Right renal cortex interstitium (tissue), 3 donors: ENCODE measurements at places on chromosomes 11 and 22.
A peak's percentile ranks its signal among the peaks of the same experiment; 100 is the strongest.

DNA sequence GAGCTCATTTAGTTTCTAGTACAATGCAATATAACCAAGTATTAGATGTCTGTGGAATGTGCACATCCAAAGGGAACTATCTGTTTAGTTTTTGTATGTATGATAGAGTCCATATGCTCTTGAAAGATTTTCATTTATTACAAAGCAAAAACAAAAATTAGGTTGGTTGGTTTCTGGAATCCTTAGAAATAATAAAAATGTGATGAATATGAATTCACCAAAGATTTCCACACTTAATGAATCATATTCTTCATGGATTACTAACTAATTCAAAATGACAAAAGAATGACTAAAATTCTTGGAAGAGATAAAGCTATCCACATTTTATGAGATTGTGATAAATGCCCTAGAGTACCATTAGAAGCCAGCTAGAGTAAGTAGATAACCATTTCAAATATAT, 261.1 kb downstream of the SBF2 start:
- DNase-seq: no peak

- DNase-seq: no peak
Observed at GRCh38 chr11:65114538-65115171, 2.8 kb downstream of the ZNHIT2 start.

DNA sequence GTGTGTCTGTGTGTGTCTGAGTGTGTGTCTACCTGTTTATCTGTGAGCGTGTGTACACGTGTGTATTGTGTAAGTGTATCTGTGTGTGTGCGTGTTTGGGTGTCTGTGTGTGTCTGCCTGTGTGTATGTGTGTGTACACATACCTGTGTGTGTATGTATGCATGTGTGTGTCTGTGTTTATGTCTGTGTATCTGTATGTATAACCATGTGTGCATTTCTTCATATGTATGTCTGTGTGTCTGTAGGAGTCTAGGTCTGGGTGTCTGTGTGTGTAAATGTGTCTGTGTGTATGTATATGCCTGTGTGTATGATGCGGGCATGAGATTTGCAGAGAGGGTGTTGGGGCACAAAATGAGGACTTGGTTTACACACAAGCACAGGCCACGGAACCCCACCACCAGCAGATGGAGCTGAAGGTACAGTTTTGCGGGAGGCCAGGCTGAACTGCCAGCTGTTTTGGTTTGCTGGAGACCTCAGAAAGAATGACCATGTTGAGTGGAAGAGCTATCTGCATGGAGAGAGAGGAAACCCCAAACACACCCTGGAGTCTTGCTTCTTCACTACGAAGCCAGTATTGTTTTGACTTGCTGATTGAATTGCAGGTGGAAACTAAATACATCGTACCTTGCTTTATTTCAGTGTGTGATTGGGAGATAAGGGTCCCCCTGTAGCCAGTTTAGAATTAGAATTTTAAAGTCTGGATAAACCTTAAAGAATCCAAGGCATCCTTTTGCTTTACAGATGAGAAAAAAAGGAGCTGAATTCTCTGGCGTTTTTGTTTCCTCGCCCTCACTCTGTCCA, 497.2 kb downstream of the NTM start:
- DNase-seq: peak; percentile 60

DNA sequence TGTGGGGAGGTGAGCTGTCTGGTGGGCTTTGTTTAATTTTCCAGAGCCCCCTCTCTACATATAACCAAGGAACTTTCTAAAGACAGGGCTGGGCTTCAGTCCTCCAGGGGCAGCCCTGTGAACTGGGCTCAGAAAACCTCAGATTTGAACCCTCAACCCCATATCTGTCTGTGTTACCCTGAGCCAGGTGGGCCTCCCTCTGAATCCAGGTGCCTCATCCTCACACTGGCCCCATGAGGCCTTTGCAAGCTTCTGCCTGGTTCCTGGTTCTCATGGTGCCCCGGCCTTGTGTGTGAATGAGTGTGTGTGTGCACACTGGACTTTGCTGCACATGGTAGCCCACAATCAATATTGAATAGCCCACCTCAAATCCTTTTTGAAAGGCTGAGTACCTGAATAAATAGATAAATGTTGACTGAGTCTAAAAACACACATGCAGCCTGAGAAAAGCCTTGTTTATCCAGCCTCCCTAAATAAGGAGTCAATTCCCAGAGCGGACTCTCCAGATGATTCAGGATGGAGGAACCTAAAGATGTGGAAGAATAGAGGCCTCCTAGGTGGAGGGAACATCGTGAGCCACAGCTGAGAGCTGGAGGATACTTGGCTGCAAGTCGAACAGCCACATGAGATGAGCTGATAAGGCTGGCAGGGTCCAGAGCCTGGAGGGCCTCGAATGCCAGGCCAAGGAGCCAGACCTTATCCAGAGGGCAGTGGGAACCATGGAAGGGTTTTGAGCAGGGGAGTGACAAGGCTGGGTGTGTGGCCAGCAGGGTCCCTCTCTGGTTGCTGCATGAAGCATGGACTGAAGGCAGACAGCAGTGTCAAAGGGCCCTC, 28.1 kb upstream of the P2RY2 start:
- DNase-seq: no peak

- DNase-seq: no peak
Observed at GRCh38 chr11:22878039-22878438, 17.8 kb upstream of the CCDC179 start.

DNA sequence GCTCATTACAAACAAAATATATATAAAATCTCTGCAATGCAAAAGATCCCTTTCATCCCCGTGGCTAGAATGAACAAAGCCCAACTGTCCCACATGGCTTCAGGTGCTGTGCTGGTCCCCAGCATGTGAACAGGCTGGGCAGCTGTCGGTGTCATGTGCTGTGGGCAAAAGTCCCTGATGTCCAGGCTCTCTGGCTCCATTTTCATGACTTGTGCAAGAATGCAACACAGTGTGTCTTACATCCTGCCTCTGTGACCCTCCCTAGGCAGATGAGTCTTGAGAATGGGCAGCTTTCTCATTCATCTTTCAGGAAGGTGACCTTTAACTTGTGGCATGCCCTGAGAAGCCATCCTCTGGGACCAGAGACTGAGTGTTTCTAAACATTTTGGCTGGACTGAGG, 14.5 kb downstream of the GUCD1 start:
- no peak for DNase-seq

DNA sequence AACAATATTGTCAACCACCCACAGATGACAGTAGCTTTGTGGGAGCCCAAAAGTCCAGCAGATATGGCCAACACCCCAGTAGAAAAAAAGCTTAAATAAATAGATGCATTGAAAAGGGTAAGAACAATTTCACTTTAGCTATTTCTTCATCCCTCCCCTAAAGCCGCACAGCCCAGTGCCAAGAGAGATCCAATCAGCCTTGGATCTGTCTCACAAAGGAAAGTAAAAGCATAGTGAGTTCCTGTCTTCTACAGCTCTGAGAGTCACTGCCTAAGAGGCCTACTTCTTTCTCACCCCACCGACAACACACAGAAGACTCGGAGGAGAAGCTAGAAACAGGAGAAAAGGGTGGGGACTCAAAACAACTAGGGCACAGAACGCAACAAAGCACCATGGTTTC, 196.4 kb downstream of the SBF2 start:
- no peak for DNase-seq

- no peak for DNase-seq
Observed at GRCh38 chr11:121626507-121626875, 173.7 kb upstream of the SORL1-AS1 start.

DNA sequence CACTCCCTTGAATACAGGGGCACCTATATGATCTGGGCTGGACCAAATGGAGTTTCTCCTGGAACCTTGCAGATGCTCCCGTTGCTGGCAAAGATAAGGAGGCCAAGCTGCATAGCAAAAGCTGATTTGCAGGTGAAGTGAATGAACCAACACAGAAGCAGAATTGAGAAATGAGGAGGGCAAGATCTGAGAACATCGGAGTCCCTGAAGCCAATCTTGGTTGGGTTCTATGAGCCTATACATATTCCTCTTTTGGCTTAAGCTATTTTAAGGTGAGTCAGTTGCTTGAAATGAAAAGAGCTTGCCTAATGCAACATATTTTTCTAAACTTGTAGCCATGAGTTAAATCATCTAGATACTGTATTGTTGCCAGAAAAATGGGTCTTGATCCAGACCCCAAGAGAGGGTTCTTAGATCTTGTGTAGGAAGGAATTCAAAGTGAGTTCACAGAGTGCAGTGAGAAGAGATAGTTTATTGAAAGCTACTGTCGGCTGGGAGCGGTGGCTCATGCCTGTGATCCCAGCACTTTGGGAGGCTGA, 23.5 kb downstream of the WEE1 start:
- DNase-seq: no peak

DNA sequence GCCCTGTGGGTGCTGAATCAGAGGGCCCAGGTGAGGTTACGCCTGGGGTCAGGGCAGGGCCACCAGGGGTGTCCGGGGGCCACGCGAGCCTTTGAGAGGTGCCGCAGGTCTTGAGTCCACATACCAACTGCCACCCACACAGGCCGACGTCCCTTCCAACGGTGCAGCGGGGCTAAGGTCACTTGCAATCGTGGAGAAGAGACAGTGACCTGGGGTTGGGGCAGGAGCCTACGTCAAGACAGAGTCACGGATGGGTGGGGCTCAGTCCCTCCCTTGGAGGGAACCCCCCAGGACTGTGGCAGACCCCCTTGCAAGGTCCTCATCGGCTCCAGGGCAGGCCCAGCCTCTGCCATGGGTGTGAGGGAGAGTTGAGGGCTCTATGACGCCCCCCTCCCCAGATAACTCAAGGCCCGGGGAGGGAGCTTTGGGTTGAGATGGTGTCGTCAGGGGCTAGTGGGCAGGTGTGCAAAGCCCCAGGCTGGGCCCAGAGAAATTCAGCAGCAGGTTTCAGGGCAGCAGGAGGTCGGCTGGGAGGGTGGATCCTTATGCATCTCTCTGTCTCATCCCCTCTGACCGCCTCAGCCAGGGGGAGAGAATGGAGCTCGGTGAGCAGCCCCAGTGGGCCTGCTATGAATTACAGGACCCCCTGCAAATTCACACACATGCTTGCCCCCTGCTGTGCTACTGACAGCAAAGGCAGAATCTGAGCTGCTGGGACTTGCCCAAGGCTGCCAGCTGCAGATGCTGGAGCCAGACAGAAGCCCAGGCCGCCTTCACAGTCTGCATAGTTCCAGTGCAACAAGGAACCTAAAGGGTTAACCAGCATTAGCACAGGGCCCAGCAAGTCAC, 60.0 kb downstream of the MYEOV start:
- DNase-seq: no peak

- no peak for DNase-seq
Observed at GRCh38 chr11:9178716-9179115, 86.4 kb downstream of the DENND5A start.

DNA sequence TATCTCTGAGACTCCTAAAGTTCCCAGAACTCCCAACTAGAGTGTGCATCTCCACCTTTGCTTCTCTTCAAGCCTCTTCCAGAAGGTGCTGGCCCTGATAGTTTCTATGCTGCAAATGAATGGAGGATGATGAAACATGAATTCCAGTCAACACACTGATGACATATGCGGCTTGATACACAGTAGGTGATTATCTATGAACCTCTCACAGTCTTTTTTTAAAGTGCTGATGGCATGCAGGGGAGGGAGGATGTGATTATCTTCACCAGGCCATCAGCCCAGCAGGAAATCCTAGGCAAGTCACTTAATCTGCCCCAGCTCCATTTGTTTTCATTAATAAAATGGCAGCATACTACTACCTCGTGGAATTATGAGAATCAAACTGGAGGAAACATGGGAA, 548.5 kb downstream of the SOX6 start:
- DNase-seq: no peak

GRCh38 chr11:123690485-123690884, 36.1 kb upstream of the SCN3B start:
- no peak for DNase-seq

GRCh38 chr22:41350087-41350486, 31.7 kb upstream of the TEF start:
- DNase-seq: no peak

- no peak for DNase-seq
Observed at GRCh38 chr11:44308256-44308922, 1.6 kb downstream of the ALX4 start.

- DNase-seq: no peak
Observed at GRCh38 chr11:72553706-72554105, 119.4 kb upstream of the CLPB start.

GRCh38 chr11:43497144-43497543, 138.4 kb downstream of the TTC17 start:
- DNase-seq: no peak

GRCh38 chr22:30015846-30016245, 64.4 kb upstream of the HORMAD2 start:
- DNase-seq: no peak

- DNase-seq: no peak
Observed at GRCh38 chr11:96538104-96538503, 148.3 kb downstream of the JRKL start.

- no peak for DNase-seq
Observed at GRCh38 chr11:8281266-8281665, 17.6 kb upstream of the LMO1 start.

- DNase-seq: no peak
Observed at GRCh38 chr11:67307545-67308001, 4.2 kb downstream of the SSH3 start.

- no peak for DNase-seq
Observed at GRCh38 chr11:57288771-57289579, 35.8 kb downstream of the TNKS1BP1 start.

- DNase-seq: no peak
Observed at GRCh38 chr11:48077251-48077650, 96.9 kb downstream of the PTPRJ start.

DNA sequence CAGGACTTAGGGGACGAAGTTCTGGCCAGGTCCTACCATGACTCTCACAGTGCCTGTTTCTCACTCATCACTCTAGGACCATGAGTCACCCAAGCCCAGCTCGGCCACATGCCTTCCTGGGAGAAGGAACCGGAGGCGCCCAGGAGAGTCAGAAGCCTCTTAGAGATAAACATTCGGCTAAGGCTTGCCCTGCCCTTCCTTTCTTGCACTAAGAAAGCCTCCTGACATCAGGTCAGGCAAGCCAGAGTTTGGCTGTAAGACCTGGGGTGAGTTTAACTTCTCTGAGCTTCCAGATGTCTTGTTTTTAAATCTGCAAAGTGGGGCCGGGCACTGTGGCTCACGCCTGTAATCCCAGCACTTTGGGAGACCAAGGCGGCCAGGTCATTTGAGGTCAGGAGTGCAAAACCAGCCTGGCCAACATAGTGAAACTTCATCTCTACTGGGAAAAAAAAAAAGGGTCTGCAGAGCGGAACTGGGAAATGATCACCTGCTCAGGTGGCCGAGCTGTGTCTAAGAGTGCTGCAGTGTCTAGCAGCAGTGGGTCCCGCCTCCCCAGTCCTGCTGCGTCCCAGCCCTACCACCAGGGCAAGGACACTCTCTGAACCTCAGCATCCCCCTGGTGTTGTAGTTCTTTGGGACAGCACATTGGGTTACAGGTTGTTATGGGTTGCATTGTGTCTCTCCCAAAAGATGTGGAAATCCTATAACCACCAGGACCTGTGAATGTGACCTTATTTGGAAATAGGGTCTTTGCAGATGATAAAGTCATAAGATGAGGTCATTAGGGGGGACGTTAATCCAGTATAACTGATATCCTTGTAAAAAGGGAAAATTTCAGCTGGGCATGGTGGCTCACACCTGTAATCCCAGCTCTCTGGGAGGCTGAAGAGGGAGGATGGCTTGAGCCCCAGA, 1.8 kb upstream of the CARS1 start:
- DNase-seq: no peak
